ENCODE measurements at places on chromosomes 3 and 15.
A peak's percentile ranks its signal among the peaks of the same experiment; 100 is the strongest.

- DNase-seq = no peak
These were observed 15.4 kb downstream of the PLSCR1 start for GRCh38 chr3:146529021-146529420.

DNA sequence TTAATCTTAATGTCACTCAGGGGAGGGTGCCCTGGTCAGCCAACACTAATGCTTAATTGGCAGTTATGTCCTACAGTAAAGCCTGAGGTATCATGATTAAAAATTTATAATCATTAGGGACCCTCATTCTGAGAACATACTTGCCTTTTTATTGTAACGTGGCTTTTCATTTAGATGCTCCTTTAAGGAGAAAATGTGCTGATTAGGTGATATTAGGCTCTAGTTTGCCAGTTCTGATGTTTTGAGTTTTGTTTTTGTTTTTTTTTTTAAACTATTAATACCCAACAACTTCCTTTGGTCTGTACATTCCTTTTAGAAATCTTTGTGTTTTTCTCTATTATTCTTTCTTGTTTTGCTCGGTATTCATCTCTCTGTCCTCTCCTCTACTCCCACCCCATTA, 10.3 kb downstream of the GTF2E1 start:
- DNase-seq = no peak

DNA sequence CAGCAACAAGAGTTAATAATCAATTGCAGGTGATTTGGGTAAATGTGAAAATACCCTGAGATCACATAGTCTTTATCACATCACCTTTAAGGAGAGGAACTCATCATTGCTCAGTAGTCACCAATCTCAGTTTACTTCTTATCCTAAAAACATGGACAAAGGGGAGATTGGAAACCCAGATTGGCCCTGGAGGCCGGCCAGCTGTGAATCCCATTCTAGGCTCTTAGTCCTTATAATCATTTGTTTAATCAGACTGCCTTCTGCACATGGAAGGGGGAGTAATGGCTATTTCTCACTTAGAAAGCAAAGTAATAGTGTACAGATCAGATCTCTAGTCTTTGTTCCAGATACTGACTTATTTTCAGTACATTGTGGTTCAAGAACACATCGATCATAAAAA, 37.2 kb upstream of the CPB1 start:
- DNase-seq = no peak

DNA sequence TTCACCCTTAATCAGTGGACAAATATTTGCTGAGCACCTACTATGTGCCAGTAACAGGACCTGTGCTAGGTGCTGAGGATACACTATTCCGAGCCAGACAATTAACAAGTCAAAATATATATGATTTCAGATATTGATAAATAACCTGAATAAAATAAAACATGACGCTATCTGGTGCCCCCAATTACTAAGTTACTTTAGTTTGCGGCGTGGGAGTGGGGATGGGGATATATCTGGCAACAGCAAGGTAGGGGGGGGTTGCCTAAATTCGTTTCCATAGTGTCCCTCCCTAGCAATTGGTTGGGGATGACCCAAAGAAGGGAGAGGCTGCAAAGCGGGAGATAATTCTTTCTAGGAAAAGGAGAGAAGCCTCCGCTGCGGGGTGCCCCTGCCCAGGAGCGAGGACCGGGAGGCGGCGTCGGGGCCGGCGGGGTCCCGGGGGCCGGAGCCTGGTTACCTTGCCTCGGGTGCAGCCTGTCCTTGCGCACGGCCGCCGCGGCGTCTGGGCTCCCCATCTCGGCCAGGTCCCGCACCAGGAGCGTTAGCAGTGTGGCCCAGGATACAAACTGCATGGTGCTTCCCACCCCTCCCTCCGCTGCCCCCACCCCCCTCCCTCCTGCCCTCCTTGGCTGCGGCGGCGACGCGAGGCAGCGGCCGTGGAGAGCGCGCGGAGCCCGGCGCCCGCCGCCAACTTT, 567 bp downstream of the ADAMTS9 start:
- no peak for DNase-seq

- DNase-seq = no peak
These were observed 166.5 kb upstream of the TMCO5A start for GRCh38 chr15:37767841-37768455.

DNA sequence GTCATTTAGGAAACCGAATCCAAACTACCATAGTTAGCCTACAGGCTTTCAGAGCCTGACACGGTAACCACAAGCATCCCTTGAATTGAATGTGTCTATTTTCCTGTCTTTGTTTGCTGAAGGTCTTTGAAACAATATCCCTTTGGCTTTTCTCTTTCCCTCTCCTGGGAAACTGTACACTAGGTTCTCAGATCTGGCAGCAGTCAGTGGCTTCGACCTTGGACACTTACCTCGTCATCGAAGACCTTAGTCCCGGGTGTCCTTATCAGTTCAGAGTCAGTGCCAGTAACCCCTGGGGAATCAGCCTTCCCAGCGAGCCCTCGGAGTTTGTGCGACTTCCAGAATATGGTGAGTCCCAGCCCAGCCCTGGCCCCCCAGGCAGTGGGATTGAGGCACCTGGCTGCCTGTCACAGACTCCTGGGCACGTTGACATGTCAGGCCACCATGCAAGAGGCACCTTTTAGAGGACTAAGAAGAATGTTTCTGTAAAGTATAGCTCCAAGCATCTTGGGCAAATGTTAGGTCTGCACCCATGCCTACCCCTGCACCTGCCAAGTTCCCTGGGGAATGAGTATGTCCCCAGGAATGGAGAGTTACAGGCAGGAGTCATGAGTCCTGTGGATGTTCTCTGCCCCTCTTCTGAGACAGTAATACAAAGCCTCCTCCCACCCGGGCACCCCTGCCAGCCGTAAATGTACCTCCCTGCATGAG, 30.4 kb upstream of the UMPS start:
- no peak for DNase-seq

DNA sequence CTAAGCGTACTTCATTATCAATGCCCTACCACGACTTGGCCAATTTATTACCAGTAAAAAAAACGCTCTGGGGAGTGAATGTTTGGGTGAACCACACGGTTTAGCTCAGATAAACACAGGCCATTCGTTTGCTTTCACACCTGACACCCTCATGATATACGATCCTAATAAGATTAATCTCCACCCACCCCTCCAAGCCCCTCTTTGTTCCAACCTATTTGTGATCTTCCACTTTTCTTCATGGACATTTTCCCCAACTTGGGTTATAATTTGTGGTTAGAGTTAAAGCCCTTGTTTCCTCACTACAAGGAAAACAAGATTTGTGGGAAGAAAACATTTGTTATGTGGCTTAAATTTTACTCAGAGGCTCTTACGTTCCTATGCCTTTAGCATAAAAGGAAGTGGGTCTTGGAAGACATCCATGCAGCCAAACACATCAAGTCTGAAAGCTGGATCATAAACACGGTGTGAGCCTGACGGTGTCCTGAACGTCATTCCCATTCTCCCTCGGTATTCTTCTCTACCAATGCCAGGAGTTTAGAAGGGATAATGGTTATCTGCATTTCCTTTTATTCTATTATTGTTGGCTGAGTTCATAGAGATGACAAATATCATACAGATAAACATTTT, 518.9 kb downstream of the NR2F2 start:
- no peak for DNase-seq

- no peak for DNase-seq
These were observed 4.4 kb downstream of the TMEM45A start for GRCh38 chr3:100496711-100497261.

DNA sequence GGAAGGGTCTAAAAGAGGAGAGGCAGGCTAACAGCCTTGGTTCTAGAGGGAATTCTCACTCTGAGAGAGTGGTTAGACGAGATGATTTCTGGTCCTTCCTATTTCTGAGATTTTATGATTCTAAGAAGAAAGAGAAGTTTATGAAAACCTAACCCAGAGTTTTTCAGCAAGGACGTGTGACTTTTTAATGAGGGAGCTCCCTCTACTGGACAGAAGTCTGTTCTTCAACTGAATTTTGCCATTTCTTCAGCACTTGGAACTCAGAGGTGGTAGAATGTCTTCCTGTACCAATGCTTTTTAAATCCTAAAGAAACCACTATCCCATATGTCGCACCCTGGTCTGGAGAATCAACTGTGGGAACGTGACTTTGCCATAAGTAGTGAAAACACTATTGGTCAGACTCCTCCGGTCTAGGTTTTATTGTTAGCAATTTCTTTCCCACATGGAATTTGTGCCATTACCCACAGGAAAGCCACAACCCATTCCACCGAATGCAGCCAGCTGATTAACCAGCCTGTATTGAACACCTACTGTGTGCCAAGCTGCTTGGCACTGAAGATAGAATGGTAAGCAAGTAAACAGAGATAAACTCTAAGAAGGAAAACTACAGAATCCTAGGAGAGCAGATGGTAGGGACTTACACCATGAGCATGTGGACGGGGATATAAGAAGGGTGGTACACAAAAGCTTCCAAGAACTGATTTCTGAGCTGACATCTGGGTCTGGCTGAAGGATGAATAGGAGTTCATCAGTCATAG, 199.5 kb upstream of the LMCD1 start:
- DNase-seq = no peak

DNA sequence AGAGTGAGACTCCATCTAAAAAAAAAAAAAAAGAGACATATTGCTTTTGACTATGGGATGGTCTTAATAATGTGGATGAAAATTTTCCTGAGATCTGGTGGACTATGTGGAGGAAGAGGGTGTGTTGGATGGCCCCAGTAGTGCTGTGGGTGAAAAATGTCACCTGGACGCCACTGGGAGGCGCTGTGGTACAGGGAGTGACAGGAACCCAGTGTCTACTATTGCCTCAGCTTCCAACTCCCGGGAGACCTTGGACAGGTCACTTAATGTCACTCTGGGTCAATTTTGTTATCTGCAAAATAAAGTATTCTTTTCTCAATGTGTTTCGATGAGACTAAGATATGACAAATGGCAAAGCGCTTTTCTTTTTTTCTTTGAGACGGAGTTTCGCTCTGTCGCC, 27.7 kb upstream of the DCP1A start:
- DNase-seq = peak; percentile 16

GRCh38 chr15:41490355-41490754, 3.3 kb upstream of the ITPKA start:
- no peak for DNase-seq

- no peak for DNase-seq
These were observed 681 bp downstream of the CTDSPL start for GRCh38 chr3:37862219-37862902.

GRCh38 chr15:30865257-30865656, 38.5 kb upstream of the FAN1 start:
- DNase-seq = no peak

GRCh38 chr3:98600412-98601095, 7.1 kb upstream of the CPOX start:
- DNase-seq = no peak

GRCh38 chr3:190130037-190130436, 9.3 kb upstream of the P3H2 start:
- DNase-seq = no peak

GRCh38 chr15:60076582-60077276, 72.6 kb downstream of the FOXB1 start:
- DNase-seq = no peak

DNA sequence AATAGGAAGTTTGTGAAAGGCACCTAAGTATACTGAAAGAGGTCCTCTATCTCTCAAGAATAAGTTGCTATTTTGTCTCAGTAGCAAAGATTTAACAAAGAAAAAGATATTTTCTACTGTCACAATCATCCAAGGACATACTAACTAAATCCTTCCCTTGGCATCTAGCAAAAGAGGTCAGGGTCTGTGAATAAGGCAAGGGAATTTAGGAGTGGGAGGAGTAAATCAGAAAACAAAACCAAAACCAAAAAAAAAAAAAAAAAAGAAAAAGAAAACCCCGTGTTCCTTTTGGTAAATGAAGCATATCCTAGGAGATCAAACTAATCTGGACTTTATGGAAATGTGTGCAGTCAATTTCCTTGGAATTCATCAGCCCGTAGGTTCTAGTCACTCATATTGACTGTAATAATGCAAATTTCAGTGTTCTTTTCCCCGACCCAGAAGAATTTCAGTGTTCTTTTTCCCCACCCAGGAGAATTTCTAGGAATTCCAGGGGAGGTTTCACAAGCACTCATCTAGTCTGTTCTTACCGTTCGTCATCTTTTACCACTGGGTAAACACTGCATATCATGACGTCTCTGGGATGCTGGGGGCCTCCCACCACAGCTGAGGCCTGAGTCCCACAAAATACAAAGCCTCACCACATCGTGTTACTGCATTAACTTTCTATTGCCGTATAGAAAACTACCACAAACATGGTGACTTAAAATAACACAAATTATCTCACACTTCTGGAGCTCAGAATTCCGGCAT, 113.8 kb upstream of the CCDC54 start:
- no peak for DNase-seq

- DNase-seq = no peak
These were observed 28.8 kb upstream of the UACA start for GRCh38 chr15:70792171-70792573.

DNA sequence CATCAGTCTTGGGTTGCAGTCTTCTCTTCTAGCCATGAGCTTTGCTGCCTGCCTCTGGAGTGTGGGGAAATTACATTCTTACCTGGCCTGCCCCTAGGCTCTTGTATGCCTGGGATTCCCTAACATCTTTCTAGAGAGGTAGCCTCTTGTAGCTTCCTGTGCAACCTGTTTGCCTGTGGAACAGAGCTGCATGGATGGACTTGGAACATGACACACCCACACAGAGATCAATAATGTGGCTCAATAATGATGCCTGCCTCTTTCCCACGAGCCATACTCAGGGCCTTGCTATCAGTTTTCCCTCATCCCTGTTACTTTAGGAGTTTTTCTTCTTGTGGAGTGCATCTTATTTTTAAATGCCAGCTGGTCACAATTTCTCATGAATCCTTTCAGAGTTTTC, 11.4 kb downstream of the CHCHD6 start:
- no peak for DNase-seq

DNA sequence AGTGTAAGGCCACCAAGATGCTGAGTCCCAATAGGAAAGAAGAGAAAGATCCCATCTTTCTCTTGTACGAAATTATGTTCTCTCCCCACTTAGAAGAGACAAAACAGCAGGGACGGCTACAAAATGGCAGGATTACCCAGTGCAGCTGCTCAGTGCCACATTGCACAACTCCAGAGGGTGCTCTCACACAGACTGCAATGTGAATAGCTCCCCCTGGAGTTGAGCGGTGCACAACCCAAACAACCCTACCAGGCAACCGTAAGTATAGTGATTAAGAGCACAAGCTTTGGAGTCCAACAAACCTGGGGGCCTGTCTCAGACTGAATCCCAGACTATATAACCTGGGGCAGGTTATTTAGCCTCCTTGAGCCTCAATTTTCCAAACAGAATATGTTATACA, 3.1 kb upstream of the BHLHE40 start:
- DNase-seq = no peak

GRCh38 chr3:168998792-168999191, 664.7 kb downstream of the MECOM start:
- no peak for DNase-seq

GRCh38 chr3:11053926-11054503, 61.5 kb downstream of the SLC6A1 start:
- DNase-seq = no peak

GRCh38 chr3:193418576-193419373, 40.2 kb upstream of the ATP13A5 start:
- DNase-seq = no peak

- no peak for DNase-seq
These were observed 23.4 kb upstream of the CHCHD6 start for GRCh38 chr3:126680667-126681055.

- no peak for DNase-seq
These were observed 121.6 kb downstream of the RBPMS2 start for GRCh38 chr15:64653757-64654156.

Measured in activated CD8-positive, alpha-beta memory T cell treated with anti-CD3 and anti-CD28 coated beads for 1 hour (primary cell).